ENCODE measurements at places on chromosomes 1 and 21.

DNA sequence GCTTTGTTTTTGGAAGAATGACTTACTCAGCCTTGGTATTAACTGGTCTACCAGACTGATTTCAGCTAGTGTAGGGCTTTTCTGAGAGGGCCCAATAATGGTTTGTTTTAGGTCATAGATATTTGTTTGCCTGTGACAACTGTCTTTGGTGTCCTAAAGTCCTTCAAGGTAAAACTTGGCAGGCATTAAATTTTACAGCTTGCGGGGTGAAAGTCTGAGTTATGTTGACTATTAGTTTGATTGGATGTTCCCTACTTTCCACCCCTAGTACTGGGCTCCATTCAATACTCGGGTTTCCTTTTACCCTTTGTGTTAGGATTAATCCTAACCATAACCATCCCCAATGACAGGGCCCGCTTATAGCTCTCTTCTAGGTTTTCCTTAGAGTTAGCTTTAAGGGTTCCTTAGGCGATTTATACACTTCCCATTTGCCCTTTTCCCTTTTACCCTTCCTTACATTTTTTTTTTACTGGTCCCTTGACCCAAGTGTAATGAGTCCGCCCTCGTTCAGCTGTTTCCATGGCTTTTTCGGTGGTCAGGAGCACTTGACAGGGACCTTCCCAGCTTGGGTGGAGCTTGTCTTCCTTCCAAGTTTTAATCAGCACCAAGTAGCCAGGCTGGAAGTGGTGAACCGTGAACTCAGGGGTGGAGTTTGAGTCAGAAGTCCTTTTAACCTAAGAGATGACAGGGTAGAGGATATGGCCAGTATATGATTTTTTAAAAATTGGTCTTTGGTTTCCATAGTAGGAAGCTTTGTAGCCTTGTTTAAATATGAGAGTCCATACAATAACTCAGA, 28.5 kb upstream of the LCE5A start:
- DNase-seq, result no peak

DNA sequence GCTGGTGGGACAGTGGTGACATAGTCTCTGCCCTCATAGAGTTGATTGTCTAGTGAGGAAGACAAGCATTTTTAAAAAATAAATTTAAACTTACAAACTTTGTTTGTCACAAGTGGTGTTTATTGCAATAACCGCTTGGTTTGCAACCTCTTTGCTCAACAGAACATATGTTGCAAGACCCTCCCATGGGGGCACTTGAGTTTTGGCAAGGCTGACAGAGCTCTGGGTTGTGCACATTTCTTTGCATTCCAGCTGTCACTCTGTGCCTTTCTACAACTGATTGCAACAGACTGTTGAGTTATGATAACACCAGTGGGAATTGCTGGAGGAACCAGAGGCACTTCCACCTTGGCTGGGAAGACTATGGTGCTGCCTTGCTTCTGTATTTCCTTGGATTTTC, 58.4 kb downstream of the LAMC2 start:
- no peak for DNase-seq

- no peak for DNase-seq
Measured at GRCh38 chr21:46562472-46562871, 42.4 kb downstream of the S100B start.

DNA sequence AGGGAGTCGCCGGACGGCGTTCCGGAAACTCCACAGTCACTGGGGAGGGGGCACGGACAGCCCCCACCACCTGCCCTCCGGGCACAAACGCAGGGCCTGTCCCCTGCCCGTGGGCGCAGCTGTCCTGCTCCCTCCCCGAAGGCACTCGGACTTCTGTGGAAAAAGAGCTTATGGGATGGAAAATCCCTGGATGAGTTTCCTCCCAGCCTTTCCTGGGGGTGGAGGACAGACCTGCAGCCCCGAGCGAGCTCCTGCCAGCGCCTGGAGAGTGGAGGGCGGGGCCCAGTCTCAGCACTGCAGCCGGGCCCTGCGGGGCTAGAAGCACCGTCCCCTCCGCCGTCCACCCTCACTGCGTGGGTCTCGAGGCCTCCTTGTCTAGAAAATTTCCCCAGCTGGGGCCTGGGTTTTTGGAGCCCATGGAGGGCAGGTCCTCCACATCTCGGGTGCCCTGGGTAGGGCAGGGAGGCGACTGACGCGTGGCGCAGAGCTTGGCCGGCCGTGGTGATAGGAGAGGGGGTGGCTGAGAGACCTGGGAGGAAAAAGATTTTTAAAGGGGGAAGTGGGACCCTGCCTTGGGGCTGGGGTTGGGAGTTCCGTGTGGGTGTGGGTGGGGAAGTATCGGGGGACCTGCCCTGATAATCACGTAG, 6.4 kb upstream of the COL6A1 start:
- no peak for DNase-seq

- DNase-seq, result no peak
Measured at GRCh38 chr1:164706606-164706987, 147.6 kb downstream of the PBX1 start.

DNA sequence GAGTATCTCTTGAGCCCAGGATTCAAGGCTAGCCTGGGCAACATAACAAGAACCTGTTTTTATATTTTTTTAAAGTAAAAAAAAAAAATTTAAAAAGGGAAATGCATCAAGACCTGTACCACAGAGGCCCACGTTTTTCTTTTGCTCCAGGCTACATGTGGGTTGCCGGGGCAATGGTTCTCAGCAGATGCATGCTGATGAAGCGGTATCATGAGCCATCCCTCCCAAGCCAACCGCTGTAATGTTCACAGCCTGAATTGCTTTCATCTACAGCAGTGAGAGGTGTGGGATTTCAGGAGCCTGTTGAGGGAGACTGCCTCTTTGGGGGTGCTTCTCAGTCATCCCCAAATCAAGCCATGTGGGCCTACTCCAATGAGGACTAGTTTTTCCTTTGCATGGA, 60.5 kb downstream of the CD58 start:
- no peak for DNase-seq

DNA sequence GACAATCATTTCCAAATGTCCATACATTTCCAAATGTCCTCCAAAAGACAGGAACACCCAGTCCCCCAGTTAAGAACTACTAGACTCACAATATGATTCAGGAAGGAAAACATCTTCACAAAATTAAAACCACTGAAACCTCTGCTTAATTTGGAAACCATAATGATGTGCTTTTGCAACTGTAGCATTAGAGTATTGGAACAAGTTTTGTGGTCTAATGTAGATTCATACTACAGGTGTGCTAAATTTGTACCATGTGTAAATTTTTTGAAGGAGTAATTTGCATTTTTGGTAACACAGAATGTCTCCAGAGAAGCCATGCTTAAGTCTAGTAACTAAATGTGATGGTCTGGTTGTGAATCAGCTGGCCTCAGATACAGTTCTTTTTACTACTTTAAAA, 129.6 kb downstream of the DPYD start:
- DNase-seq, result no peak

DNA sequence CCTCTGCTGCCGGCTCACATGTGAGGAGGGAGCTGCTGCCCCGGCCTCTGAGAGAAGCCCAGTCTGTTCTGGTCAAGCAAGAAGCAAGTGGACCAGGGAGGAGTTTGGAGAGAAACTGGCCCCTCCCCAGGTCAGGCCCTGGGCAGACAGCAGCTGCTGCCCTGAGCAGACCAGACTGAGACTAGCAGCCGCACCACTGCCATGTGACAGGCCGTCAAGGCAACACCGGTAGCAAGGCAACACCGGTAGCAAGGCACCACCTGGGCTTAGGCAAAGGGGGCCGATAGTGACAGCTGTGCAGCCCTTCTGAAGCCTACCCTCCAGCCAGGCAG, 50.3 kb downstream of the ARHGEF16 start:
- DNase-seq, result no peak

DNA sequence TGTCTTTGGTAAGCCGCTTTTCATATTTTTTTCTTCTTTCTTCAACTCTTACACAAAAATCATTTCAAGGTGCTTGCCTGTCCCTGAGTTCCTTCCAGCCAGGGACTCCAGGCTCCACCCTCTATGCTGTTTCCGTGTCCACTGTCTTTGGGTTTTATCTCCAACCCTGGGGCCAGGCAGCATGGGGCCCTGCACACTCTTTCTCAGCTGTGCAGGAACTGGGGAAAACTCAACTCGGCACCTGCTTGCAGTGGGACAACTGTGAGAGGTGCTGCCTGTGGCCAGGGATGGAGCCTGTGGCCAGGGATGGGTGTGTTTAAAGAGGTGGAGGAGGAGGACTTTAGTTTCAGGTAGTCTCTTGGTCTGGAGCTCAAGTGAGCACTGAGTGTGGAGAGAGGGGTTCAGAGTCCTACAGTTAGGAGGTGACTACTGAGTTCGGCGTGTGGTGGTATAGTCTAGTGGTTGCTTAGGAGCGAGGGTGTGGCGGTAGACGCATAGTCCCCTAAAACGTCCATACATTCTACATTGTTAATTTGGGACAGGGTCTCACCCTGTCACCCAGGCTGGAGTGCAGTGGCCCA, 13.4 kb downstream of the TNFRSF8 start:
- DNase-seq, result no peak

- no peak for DNase-seq
Measured at GRCh38 chr1:85180869-85181268, 19.9 kb downstream of the SYDE2 start.

- no peak for DNase-seq
Measured at GRCh38 chr1:22376976-22377375, 74.7 kb upstream of the ZBTB40 start.

GRCh38 chr1:168907053-168907452, 178.0 kb upstream of the DPT start:
- peak; percentile 64 for DNase-seq

GRCh38 chr1:205210756-205211168, 740 bp downstream of the DSTYK start:
- no peak for DNase-seq

Measured in epithelial cell of prostate (primary cell).